GF-D8 (cell line): ENCODE measurements at places on chromosomes 1 and 21.

DNA sequence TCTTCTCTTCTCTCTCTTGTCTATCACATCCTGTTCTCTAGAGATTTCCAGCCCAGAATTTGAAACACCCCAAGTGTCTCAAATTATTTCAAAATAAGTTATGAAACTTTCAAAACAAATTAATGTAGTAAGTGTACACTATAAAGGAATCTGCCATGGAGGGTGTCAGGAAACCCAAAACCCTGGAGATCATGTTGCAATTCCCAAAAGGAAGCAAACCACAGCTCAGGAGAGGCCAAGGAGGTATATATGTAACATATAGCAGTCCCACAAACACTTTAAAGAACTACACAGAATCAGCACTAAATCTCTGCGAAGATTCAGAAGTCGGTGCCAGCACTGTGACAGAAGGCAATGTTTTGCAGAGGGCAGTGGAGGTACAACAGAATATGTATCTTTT lies 26.6 kb downstream of the PTPN14 start:
- no peak for DNase-seq

- DNase-seq: no peak
These were observed 175.7 kb downstream of the HHIPL2 start for GRCh38 chr1:222372221-222372620.

- DNase-seq: no peak
These were observed at the start of gene UBL4B for GRCh38 chr1:110112143-110112542. Gene UBL4B, plus strand, starts transcription at chr1:110112443. Its CDS starts 92 bp downstream, at chr1:110112535.

DNA sequence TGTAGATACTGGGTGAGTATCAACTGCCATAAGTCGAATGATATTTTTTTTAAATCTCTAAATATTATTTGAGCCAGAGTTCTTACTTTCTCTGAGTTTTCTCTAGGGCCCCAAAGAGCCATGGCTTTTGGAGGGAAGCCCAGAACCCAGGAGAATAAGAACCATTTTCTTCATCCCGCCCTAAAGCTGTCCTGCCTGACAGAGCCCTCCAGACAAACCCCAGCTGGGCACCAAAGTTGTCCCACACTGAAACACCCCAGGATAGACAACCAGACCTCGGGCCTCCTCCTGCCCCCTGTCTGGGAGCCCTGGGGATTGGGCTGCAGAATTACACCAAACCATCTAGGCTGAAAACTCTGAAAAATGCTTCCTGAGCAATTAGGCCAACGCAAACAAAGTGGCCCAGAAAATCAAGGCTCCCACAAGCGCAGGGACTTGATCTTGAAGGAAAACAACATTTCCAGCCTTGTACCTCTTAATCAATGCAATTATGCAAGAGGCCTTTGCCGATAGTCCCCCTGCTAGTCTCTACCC lies 113.1 kb downstream of the RRAGC start:
- DNase-seq: no peak

GRCh38 chr1:89172468-89173143 lies 3.2 kb downstream of the GBP7 start:
- DNase-seq: no peak
